Kidney epithelial cell (primary cell): ENCODE measurements at places on chromosomes 11 and 22. TPM values are rescaled to one million over a fixed set of nuclear protein-coding genes. Genes with fewer than 3 reads are reported as not detected.

- DNase-seq: no peak
Measured at GRCh38 chr22:46905834-46906233, 143.4 kb downstream of the TBC1D22A start.

DNA sequence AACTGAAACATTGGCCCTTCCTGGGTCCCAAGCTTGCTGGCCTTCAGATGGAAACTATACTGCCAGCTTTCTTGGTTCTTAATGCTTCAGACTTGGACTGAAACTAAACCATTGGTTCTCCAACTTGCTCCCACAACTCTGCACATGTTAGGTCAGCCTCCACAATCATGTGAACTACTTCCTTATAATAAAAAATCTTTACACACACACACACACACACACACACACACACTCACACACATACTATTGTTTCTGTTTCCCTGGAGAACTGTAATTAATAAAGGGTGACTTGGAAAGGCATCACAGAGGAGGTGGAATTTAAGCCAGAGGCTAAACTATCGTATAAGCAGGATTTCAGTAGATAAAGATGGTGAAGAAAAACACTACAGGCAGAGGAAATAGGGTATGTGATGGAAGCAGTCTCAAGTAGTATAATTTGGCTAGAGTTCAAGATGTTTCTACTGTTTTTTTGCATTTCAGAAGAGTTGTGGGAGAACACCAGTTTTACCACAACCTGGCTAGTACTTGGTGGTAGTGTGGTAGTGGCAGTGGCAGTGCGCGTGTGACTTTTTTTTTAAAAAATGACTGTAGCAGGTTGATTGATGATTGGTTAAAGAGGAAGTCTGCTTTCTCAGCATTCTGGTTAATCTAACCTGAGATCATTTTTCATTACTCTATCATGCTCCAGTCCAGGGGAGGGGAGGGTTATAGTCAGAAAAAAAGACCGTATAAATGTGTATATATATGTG, 70.1 kb downstream of the PDE3B start:
- no peak for DNase-seq

TAGLN gene
- total RNA-seq: 1,785 and 1,816 TPM in 2 replicates

DNA sequence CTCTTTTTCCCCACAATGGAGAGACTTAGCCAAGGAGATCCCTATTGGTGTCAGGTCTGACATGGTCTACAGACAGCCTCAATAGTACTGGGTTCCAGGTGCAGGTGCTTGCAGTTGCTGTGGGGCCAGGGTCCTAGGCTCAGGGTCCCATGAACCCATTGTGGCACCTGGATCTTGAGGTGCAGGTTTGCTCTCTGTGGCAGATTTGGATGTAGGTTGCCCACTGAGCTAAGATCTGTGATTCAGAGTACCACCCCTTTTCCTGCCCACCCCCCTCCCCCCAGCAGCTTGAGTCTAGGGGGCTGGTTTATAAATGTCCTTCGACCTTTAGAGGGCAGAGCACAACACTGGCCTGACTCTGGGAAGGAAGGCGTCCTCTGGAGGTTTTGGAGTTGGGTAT, 147.0 kb downstream of the APIP start:
- DNase-seq: no peak

MS4A4A gene
- total RNA-seq: 0.27 TPM in 1 of 2 replicates, not detected in the other

DNA sequence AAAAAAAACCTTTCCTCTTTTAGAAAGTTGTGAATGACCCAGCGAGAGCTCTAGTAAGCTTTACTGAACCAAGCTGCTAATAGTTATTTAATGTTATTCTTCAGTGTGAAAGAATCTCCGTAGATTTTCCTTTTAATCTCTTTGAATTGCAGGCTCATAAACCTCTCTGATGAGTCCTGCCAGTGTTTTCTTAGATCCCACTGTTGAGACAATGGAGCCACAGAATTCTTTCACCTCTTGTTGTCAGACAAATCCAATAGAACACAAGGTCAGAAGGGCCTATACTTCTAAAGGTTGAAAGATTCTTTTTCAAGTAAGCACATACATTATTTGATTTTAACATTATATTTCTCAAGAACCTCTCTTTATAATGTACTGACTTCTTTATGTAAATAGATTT, 52.2 kb downstream of the DNAJC24 start:
- DNase-seq: no peak

GRCh38 chr11:111246956-111247355, 1.4 kb downstream of the POU2AF2 start:
- no peak for DNase-seq

APOA1 gene
- total RNA-seq: not detected in 2 replicates

PPM1F gene
- 23.6 and 27.0 TPM in 2 replicates for total RNA-seq

NXPE1 gene
- not detected in 2 replicates for total RNA-seq

DNA sequence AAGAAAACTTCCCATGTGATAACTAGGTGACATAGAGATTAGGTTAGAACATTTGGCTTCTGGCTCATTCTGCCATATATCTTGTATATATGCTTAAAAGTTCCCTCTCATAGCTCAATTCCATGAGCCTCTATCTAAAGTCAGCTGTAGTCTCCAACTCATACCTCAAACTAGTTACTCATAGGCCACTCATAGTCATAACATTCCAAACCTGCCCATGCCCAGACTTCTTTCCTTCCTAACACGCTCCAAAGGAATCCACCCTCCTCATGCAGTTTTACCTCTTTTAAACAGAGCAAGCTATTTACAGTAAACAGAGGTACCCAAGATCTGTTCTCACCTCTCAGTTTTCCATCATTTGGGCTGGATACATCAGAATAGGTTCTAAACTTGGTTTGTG, 39.4 kb downstream of the GLYATL2 start:
- DNase-seq: no peak

TMEM191B gene
- total RNA-seq: 1.0 and 3.0 TPM in 2 replicates

DNA sequence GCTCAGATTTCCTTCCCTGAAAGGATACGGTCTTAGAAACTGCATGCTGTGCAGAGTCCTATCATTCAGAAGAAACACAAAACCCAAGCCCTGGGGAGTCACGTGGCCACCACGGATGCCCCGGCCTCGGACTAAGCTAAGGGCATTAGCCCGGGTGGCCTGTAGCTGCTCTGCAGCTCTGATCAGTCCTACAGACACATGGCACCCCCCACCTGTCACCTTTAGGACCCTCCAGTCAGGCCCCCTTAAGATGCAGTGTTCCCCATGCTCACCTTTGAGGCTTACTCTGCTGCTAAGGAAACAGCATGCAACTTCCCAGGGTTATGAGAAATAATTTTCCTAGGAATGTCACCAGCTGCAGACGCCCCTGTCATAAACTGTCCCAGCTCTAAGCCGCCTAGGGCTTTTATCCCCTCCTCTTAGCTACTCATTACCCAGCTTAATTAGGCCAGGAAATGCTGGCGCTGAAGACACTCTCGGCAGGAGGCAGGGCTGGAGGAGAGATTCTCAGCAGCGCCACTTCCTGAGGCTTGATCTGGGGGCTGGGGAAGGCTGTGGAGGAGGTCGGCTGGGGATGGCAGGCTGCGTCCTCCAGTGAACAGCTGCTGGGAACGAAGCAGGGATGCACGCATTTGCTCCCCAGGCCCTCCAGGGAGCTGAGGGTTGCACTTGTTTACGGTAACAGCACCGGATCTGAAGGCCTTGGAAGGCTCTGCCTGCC, 47.2 kb upstream of the ADA2 start:
- no peak for DNase-seq
